ENCODE measurements at places on chromosomes 7 and 10.

DNA sequence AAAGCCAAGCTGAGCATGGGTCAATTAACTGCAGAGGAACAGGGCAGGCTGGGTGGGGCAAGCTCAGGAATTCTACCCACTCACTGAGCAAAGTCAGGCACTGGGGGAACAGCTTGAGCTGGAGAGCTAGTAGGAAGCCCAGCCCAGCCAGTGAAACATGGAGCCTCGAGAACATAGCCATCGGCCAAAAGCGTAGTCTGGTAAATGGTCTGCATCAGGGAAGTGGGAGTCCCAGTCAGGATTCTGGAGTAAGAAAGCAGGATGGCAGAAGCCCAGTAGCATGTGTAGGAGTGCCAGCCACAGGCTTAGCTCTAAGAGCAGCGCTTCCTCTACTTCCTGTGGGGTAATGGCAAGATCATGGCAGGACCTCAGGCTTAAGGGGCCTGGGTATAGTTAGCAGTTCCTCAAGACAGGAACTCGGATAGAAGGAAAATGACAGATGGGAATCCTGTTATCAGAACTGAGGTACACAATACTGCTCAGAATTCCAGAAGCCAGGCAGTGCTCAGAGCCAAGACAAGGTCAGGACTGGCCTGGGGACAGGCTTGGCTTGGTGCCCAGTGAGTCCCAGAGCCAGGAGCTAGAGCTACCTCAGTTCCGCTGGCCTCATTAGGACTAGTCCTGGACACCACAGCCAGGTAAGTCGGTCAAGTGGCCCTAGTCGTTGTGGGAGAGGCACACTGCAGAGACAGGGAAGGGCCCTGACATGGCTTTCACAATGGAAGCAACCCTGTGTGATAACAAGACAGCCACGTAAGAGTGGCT, 65.4 kb upstream of the MXI1 start:
- DNase-seq: no peak

DNA sequence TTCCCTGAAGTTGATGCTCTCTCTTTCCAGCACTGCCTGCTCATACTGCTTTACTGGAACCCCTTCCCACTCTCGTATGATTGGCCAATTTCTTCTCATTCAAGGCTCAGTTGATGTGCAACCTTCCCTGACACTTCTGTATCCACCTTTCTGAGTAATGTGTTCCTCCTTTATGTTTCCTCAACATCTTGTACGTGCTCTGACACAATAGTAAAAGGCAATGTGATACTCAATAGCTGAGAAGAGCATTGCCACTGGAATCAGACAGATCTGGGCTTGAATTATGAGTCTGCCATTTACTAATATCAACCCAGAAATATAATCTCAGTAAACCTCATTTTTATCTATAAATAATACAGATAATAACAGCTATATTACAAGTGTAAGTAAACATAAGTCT, 34.7 kb downstream of the ARL4A start:
- no peak for DNase-seq

DNA sequence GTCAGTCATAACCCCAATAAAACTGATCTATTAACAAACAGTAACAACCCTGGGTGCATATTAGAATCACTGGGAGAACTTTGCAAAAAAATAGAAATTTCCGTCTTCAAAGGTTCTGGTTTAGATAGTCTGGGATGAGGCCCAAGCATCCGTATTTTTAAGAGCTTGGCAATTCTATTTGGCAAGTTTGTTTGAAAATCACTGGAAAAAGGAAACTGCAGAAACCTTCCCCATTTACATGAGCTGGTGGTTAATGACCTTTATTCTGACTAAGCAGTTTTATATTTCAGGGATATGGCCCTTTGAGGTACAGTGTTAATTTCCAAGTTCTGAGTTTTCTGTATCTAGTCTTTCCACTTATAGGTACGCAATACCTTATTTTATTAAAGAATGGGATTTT, 115.8 kb upstream of the PRR15 start:
- no peak for DNase-seq

GRCh38 chr10:84546609-84547008, 218.2 kb downstream of the CCSER2 start:
- no peak for DNase-seq

GRCh38 chr10:78211561-78212051, 177.9 kb downstream of the RPS24 start:
- peak; percentile 75 for DNase-seq

Data from ELR (cell line).